ENCODE measurements at places on chromosomes 5 and 9.

GRCh38 chr9:129338724-129339430 is 160.8 kb upstream of the IER5L start:
- no peak for DNase-seq

DNA sequence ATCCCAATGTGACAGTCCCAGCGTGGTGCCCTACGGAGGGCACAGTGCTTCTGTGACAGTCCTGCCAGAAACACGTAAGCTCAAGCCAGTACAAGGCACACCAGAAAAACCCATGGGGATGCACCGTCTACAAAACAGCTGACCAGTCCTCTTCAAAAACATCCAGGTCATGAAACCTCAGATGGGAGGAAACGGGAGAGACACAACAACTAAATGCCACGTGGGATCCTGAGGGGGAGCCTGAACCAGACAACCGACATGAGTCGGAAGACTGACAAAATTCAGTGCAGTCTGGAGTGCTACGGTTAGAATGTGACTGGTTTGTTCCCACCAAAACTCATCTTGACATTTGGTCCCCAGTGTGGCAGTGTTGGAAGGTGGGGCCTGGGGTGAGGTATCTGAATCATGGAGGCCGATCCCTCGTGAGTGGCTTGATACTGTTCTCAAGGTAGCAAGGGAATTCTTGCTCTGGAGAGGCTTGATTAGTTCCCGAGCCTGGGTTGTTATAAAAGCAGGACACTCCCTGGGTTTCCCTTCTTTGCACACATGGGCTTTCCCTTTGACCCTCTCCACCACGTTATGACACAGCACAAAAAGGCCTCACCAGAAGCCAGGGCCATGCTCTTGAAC is 55.4 kb downstream of the ADAMTS2 start:
- no peak for DNase-seq

- no peak for DNase-seq
These were observed 21.3 kb downstream of the TRMO start for GRCh38 chr9:97900738-97901565.

DNA sequence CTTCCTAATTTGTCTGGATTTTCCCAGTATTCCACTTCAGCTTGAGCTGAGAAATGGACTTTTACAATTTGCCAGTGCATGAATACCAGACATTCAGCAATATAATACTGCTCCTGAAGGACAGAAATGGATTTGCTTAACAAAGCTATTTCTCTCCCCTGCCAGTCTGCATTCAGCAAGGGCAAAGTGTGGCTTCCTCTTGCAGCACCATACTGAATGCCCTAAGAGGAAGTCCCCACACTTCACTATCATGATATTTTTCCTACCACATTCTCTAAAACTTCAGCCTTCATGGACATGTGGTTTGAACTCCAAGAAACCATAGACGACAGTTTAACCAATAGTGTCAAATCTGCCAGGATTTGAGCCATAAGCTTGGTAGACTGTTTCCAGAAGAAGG is 19.8 kb upstream of the TLE4 start:
- DNase-seq: no peak

GRCh38 chr5:3913279-3913678 is 317.6 kb downstream of the IRX1 start:
- DNase-seq: no peak

- no peak for DNase-seq
These were observed 2.4 kb upstream of the TRIM7 start for GRCh38 chr5:181207214-181207959.

- no peak for DNase-seq
These were observed 3.8 kb upstream of the PTGS1 start for GRCh38 chr9:122367065-122367464.

DNA sequence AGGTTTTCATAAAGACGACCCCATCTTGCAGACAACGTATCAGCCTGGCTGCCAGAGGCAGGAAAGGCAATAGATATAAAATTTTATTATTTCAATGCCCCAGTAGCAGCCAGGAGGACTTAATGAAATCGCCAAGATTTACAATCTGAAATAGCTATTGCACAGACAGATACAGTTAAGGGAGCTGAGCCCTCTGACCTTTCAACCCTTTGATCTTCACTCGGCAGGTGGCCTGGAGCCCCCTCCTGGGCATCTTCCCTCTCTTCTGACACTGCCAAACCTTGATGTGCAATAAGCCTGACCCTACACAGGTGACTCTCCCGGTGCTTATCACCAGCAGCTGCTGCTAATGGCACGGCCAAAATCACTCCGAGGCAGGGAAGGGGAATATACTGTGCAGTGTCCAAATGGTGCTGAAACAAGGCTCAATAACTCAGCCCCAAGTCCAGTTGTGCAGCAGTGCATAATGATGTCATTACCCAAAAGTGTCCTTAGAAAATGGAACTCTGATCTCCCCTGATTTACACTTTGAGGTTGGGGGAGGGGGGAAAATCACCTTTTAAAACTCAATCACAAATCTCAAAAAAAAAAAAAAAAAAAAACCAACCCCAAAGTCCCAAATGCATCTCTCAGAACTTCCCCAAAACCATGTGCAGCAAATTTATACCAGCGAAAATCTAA is 242.0 kb downstream of the CRB2 start:
- DNase-seq: no peak

GRCh38 chr9:81473708-81474107 is 215.6 kb downstream of the TLE1 start:
- DNase-seq: no peak

DNA sequence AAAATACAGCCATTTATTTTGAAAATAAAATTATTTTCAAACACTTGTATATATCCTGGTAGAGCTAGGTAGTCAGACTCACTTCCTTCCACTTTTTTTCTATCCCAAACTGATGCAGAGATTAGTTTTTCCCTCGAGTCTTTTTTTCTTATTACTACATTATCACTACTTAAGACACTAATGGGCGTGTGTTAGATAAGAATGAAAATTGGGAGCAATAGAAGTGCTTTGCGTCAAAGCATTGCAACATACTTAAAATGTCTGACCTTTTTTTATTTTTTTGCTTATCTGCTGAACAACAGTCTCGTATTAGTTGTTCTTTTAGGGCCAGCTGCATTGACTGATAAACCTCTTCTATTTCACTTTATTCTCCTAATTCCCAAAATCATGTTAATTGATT is 1278.7 kb downstream of the CDH12 start:
- no peak for DNase-seq

DNA sequence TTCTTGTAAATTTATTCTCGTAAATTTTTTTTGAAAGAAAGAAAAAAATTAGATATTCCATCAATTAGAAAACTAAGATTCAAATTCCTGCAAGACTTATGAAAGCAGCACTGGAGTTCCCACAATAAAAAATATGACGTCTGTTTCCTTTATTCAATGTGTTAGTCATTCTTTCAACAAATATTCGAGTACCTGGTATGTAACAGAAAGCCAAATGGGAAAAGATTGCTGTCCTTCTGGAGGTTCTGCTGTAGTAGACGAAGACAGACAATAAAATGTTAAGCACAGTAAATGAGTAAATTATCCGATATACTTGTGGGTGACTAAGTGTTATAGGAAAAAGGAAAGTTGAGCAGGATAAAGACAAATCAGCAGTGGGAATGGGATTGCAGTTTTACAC is 92.2 kb downstream of the ADAMTSL1 start:
- no peak for DNase-seq

GRCh38 chr5:92809855-92810465 is 771.1 kb downstream of the NR2F1-AS1 start:
- no peak for DNase-seq

- no peak for DNase-seq
These were observed 58.3 kb downstream of the NIPBL start for GRCh38 chr5:36934740-36935356.

DNA sequence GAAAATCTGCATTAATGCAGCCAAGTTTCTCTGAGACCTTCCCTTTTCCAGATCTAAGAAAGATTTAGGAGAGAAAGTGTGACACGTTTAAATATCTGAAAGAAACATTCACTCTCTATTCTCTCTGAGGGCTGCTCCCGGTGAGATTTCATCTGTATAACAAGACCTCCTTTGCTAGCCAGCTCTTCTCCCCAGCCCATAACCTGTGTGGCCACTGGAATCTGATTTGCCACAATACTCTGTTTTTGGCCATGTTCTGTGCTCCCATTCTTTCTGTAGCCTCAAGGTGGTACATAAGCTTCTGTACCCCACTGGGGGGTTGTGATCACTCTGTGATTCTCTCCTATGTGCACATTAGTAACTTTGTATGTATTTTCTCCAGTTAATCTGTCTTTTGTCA is 291.0 kb upstream of the SEMA6A start:
- no peak for DNase-seq

- DNase-seq: no peak
These were observed 33.8 kb downstream of the GPBP1 start for GRCh38 chr5:57207681-57208080.

- DNase-seq: no peak
These were observed 6.4 kb upstream of the GLIS3 start for GRCh38 chr9:4306066-4306776.

DNA sequence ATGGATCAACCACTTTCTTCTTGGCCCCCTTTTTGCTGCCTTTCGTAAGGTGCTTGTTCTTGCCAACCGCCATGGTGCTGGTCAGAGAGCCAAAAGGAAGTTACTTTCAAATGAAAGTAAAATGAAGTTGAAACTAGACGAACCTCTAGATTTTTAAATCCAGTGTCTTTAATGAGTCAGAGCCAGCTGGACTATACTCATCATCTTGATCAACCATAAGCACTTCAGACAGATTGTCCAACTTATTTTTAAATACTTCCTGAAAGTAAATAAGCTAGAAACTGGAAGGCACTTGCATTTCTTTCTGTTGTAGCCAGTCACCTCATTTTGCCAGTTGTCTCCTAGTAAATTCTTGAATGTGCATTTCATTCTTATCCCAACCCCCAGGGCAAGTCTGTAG is 48.9 kb downstream of the JMY start:
- no peak for DNase-seq

GRCh38 chr9:134027561-134027960 is 2.3 kb downstream of the BRD3OS start:
- DNase-seq: no peak

GRCh38 chr9:14198047-14198840 is 115.7 kb downstream of the NFIB start:
- no peak for DNase-seq

DNA sequence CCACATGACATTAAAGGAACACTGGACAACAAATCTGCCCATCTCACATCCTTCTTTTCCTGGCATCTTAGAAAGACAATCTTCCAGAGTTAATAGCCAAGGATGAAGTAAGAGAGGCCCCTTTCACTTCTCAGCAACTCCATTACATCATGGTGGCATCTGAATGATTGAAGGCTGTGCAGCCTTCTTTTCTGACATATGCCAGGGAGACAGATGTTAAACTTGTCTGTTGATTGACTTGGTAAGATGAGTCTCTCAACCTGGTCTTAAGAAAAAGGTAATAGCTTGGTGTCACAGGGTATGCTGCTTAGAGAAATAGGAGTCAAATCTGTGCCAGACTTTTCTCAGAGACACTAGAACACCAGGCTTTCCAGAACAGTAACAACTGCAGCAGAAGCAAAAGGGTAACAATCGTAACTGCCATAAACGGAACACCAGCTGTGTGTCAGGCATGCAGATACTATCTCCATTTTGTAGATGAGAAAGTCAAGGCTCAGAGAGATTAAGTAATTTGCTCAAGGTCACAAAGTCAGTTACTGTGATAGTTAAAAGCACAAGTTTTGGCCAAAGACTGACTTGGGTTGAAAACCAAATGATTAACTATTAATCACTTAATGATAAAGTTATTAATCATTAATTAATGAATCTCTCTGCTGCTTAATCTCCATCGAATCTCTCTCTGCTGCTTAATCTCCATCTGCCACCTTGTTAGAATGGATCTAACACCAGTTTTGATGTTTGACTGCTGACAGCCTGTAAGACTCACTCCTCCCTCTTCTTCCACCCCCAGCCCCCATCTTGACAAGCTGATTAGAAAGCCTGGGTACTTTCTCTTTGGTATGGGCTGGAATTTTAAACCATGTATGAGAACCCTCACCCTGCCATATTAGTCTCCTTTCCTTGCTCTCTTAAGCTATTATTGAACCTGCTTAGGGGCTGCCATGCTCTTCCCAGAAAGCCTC is 353.5 kb downstream of the ENC1 start:
- DNase-seq: no peak

DNA sequence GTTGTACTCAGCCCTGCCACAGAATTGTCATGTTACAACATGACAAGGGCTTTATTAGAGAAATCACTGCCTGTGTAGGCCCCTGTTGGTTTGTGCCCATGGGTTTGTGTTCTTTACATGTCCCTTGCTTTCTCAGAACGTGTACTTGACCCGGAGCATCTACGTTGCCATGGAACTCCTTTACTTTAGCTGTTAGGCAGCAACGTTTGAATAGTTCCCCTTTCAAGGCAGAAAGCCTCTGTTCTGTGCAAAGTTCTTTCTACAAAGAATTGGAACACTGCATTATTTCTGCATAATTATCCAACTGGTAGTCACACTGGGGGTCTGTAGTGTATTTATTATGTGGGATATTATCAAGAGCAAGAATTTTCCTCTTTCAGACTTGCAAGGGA is 51.1 kb downstream of the FBXL7 start:
- no peak for DNase-seq

GRCh38 chr9:87718852-87719612 is 6.9 kb upstream of the CTSL start:
- no peak for DNase-seq

DNA sequence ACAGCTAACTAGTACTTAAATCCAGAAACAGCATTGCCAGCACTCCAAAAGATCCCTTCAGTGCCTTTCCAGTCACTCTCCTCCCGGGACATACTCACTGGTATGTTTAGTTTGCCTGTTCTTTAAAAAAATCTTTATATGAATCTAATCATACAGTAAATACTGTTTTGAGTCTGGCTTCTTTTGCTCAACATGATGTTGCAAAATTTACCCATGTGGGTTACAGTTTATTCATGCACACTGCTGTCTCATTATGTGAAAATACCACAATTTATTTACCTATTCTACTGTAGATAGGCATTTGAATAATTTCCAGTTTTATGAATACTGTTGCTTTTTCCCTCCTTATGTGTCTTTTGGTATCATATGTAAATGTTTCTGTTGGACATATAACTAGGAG is 13.5 kb downstream of the NDFIP1 start:
- no peak for DNase-seq

DNA sequence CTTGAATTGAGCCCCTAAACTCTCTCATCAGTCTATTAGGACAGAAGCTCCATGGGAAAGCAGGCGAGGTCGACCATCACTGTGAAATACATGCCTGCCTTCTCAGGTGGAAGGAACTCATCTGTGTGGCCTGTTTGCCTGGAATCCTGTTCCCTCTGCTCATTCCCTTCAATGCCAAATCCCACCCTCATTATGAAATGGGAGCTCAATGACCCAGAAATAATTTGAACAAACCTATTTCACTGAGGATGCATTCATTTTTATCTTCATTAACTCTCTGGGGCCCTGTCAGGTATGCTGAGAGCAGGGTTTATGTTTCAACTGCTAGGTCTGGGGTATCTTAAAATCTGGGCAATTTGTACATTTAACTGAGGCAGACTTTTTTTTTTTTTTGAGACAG is 142.2 kb downstream of the MED27 start:
- no peak for DNase-seq

DNA sequence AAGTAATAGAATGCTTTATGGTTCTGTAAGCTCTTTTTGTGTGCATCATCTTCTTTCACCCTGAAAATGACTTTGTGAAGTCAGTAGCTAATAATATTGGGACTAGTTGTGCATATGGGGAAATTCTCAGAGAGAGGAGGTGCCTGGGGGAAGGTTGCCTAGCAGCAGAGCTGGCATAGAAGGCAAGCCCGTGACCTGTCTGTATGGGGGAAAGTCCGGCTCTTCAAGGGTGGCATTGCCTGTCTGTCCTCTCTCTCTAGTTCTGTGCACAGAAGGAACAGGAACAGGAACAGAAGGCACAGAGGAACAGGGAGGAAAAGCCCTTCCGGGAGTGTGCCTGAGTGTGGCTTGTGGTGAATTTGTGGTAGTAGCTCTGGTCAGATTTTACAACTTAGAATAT is 33.1 kb downstream of the SH3GL2 start:
- no peak for DNase-seq

Measured in GOT3 (cell line).